ENCODE measurements at places on chromosomes 2 and 18.
A peak's percentile ranks its signal among the peaks of the same experiment; 100 is the strongest.

DNA sequence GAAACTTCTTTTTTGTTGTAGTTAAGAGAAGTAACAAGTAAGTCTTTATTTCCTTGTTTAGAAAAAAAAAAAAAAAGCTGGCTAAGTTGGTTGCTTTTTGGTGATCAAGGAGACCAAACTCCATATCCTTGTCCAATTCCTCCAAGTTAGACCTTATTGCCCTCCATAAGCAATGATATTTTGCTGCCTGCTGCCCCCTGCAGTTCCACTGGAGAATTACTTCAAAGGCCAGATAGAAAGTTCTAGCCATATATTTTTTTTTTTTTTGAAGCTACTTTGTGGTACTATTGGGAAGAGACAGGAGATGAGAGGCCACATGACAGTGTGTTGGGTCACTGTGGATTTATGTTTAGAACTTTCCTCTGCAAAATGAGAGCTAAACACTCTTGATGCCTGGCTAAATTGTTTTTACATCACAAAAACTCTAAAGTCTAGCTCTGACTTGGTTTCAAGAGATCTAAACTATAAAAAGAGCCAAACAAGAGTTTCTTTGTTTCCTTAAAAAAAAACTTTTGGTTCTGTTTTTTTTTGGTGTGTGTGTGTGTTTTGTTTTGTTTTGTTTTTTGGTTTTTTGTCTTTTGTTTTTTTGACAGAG lies 80.7 kb upstream of the RASGRP3 start:
- no peak overlapping the region for H3K27ac ChIP-seq
- no peaks in the 10 kb centered on the region for H3K27me3 ChIP-seq
- H3K4me3 ChIP-seq, result no peak overlapping the region

- H3K4me3 ChIP-seq, result no peak overlapping the region
- no peaks in the 10 kb centered on the region for H3K27me3 ChIP-seq
- no peak for DNase-seq
Measured at GRCh38 chr18:73985855-73986625, 161.6 kb downstream of the FBXO15 start.

- no peaks in the 10 kb centered on the region for H3K36me3 ChIP-seq
- H3K4me3 ChIP-seq, result no peak overlapping the region
- no peak for DNase-seq
- no peak overlapping the region for H3K27ac ChIP-seq
- H3K4me1 ChIP-seq, result no peaks in the 10 kb centered on the region
Measured at GRCh38 chr2:63792530-63792929, 49.2 kb upstream of the UGP2 start.

GRCh38 chr2:149167001-149167780 lies 128.7 kb downstream of the LYPD6B start:
- H3K27me3 ChIP-seq, result no peaks in the 10 kb centered on the region
- H3K36me3 ChIP-seq, result no peaks in the 10 kb centered on the region
- no peak overlapping the region for H3K4me3 ChIP-seq
- DNase-seq, result no peak

- no peaks in the 10 kb centered on the region for H3K4me1 ChIP-seq
- no peak for DNase-seq
- H3K36me3 ChIP-seq, result no peaks in the 10 kb centered on the region
Measured at GRCh38 chr18:45169610-45170009, 445.7 kb upstream of the SLC14A2 start.

GRCh38 chr2:233350708-233351107 lies 3.6 kb upstream of the DGKD start:
- DNase-seq, result no peak
- no peaks in the 10 kb centered on the region for H3K27me3 ChIP-seq
- H3K4me1 ChIP-seq, result peaks cover 25% of the 10 kb centered on the region

DNA sequence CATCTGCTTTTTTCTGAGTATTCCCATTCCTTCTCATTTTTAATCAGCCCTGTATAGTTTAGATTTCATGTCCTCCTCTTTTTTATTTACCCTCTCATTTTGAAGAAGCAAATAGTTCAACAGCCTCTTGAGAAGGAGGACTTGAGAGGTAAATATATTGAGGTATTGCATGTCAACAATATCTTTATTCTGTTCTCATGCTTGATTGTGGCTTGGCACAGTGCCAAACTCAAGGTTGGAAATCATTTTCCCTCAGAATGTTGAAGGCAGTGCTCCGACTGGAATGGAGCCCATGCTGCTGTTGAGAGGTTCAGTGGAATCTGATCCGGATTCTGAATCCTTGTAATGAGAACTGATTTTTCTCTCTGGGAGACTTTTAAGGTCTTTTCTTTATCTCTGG lies 31.0 kb upstream of the GALNT3 start:
- H3K36me3 ChIP-seq, result no peaks in the 10 kb centered on the region
- no peak for DNase-seq
- H3K4me3 ChIP-seq, result no peak overlapping the region
- no peaks in the 10 kb centered on the region for H3K4me1 ChIP-seq
- H3K27me3 ChIP-seq, result no peaks in the 10 kb centered on the region

- H3K4me3 ChIP-seq, result no peak overlapping the region
- H3K27ac ChIP-seq, result no peak overlapping the region
- H3K4me1 ChIP-seq, result peaks cover 4% of the 10 kb centered on the region
- H3K36me3 ChIP-seq, result no peaks in the 10 kb centered on the region
- DNase-seq, result no peak
Measured at GRCh38 chr2:97718051-97718882, 4.9 kb downstream of the ZAP70 start.

- H3K4me1 ChIP-seq, result no peaks in the 10 kb centered on the region
- H3K4me3 ChIP-seq, result no peak overlapping the region
- no peaks in the 10 kb centered on the region for H3K27me3 ChIP-seq
Measured at GRCh38 chr2:177830881-177831386, 241.6 kb downstream of the PDE11A start.

GRCh38 chr18:37235583-37235982 lies 330.0 kb downstream of the CELF4 start:
- no peaks in the 10 kb centered on the region for H3K36me3 ChIP-seq
- no peak for DNase-seq
- H3K27me3 ChIP-seq, result no peaks in the 10 kb centered on the region

- H3K27me3 ChIP-seq, result peaks cover 4% of the 10 kb centered on the region
- no peak for DNase-seq
- no peaks in the 10 kb centered on the region for H3K4me1 ChIP-seq
- H3K4me3 ChIP-seq, result peak overlapping the region; percentile 56
- peak overlapping the region; percentile 87 for H3K27ac ChIP-seq
Measured at GRCh38 chr18:62526098-62527025, 3.5 kb downstream of the ZCCHC2 start.

GRCh38 chr2:145411493-145411892 lies 891.6 kb upstream of the ZEB2 start:
- no peak overlapping the region for H3K4me3 ChIP-seq
- no peak overlapping the region for H3K27ac ChIP-seq
- no peaks in the 10 kb centered on the region for H3K4me1 ChIP-seq
- H3K27me3 ChIP-seq, result no peaks in the 10 kb centered on the region
- H3K36me3 ChIP-seq, result no peaks in the 10 kb centered on the region

DNA sequence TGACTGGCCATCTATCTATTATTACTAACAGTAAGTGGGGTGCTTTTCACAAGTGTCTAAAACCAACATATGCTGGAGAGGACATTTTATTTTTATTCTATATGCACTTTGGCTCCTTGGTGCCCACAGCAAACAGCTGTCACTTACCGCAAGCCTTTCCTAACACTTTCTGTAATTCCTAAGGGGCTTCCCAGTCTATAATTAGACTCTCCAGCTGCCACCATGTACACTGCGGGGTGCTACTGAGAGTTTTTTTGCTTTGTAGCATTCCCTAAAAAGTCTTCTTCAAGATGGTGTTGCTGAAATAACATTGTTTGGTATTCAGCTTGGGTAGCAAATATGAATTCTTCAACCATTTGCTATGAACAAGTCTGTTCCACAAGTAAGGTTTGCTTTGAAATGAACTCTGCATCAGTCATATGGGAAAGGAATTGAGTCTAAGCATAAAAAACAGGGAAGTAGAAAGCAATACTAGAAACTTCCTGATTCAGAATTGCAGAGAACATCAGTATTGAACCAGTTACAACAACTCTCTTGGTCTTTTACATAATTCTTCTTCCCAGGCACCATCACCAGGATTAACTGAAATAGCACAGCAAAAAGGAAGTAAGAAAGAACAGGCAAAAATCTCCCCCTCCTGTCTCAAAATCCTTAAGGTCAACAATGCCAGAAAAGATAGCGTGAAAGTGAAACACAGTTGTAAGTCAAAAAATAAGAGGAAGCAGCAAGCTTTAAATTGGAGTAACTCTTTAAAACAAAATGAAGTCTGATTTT lies 28.6 kb downstream of the EPB41L3 start:
- no peak overlapping the region for H3K4me3 ChIP-seq
- no peaks in the 10 kb centered on the region for H3K27me3 ChIP-seq
- H3K4me1 ChIP-seq, result no peaks in the 10 kb centered on the region
- H3K36me3 ChIP-seq, result no peaks in the 10 kb centered on the region
- no peak for DNase-seq

DNA sequence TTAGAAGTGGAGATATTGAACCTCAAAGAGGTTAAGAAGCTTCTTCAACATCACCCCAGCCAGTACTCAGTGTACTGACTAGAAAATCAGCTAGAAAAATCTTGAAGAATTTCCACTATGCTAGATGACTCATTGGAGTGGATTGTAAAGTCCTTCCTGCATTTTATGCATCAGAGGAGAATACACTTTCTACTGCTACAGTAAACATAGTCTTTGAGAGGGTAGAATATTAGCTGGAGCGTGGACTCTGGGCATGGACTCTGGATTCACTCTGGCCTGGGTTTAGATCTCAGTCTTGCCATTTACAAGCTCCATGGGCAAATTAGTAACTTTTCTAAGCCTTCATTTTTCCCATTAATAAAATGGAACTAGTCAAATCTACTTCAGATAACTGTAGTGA lies 215.9 kb downstream of the IRS1 start:
- no peak for DNase-seq
- H3K27ac ChIP-seq, result no peak overlapping the region
- no peaks in the 10 kb centered on the region for H3K27me3 ChIP-seq
- H3K36me3 ChIP-seq, result no peaks in the 10 kb centered on the region
- no peak overlapping the region for H3K4me3 ChIP-seq

DNA sequence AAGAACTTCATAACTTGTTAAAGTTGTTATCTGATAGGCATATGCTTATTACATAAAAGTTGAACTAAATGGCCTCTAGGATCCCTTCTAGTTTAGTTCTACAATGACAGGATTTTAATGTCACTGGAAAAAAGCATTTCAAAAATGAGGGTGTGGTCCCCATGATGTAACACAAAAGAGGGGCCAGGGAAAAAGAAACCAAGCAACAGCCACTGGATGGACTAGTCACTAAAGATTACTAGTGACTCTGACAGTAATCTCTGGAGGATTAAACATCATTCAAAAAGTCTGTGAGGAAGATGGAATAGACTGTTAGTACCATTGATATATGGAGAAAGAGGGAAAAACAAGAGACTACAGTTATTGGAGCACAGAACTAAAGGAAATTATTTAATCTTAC lies 22.6 kb downstream of the SEPTIN10 start:
- H3K27me3 ChIP-seq, result no peaks in the 10 kb centered on the region
- H3K36me3 ChIP-seq, result peaks cover 3% of the 10 kb centered on the region
- H3K4me1 ChIP-seq, result peaks cover 14% of the 10 kb centered on the region

- peaks cover 4% of the 10 kb centered on the region for H3K27me3 ChIP-seq
- H3K27ac ChIP-seq, result peak overlapping the region; percentile 96
- peaks cover 46% of the 10 kb centered on the region for H3K4me1 ChIP-seq
- DNase-seq, result peak; percentile 70
Measured at GRCh38 chr2:8676191-8676920, 5.5 kb upstream of the ID2 start.

GRCh38 chr2:191228333-191228732 lies 16.9 kb upstream of the MYO1B start:
- no peaks in the 10 kb centered on the region for H3K27me3 ChIP-seq
- H3K4me3 ChIP-seq, result no peak overlapping the region
- H3K36me3 ChIP-seq, result no peaks in the 10 kb centered on the region
- peaks cover 4% of the 10 kb centered on the region for H3K4me1 ChIP-seq

GRCh38 chr2:237280229-237280628 lies 133.7 kb downstream of the COL6A3 start:
- H3K27ac ChIP-seq, result no peak overlapping the region
- H3K4me1 ChIP-seq, result peaks cover 14% of the 10 kb centered on the region
- H3K27me3 ChIP-seq, result no peaks in the 10 kb centered on the region
- DNase-seq, result no peak

DNA sequence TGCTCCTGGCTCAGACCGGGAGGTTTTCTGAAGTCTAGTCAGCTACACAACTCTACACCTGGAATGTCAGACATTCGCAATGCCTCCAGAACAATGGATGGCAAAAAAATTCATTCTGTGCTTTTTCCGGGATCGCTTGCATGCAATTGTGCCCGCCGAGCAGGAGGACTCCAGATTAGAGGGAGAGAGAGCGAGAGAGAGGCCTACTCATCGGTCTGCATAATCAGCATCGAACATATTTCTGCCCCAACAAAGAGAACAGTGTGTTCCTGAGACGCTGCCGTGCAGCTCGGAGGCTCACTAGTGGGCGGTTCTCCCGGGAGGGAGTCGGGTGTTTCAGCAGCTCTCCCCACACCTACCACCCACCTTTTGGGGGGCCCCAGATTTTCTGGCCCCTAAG lies 117.1 kb downstream of the KLHL29 start:
- DNase-seq, result no peak
- H3K27me3 ChIP-seq, result no peaks in the 10 kb centered on the region

DNA sequence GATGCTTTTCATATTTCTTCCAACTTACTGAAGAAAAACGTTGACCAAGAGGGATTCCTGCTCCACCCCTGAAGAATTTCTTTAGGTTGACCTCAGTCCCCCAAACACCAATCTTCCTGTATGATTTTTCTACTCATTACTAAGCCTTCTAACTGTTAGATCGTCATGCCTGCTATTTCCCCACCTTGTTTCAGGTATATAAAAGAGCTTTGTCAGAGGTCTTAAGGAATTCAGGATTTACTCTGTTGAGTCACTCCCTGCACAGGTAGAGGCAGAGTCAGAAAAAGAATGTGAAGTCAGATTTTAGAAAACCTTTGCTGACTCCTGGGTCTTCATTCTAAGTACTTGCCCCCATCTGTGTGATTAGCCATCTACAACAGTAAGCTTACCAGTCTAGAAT lies 83.8 kb upstream of the NOSTRIN start:
- no peaks in the 10 kb centered on the region for H3K4me1 ChIP-seq
- no peaks in the 10 kb centered on the region for H3K27me3 ChIP-seq
- H3K27ac ChIP-seq, result no peak overlapping the region

DNA sequence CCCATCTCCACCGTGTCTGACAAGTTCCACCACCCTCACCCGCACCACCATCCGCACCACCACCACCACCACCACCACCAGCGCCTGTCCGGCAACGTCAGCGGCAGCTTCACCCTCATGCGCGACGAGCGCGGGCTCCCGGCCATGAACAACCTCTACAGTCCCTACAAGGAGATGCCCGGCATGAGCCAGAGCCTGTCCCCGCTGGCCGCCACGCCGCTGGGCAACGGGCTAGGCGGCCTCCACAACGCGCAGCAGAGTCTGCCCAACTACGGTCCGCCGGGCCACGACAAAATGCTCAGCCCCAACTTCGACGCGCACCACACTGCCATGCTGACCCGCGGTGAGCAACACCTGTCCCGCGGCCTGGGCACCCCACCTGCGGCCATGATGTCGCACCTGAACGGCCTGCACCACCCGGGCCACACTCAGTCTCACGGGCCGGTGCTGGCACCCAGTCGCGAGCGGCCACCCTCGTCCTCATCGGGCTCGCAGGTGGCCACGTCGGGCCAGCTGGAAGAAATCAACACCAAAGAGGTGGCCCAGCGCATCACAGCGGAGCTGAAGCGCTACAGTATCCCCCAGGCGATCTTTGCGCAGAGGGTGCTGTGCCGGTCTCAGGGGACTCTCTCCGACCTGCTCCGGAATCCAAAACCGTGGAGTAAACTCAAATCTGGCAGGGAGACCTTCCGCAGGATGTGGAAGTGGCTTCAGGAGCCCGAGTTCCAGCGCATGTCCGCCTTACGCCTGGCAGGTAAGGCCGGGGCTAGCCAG lies 1.2 kb downstream of the ONECUT2 start:
- H3K36me3 ChIP-seq, result peaks cover 6% of the 10 kb centered on the region
- DNase-seq, result peak; percentile 18
- H3K4me3 ChIP-seq, result peak overlapping the region; percentile 24
- H3K27ac ChIP-seq, result no peak overlapping the region
- peaks cover 67% of the 10 kb centered on the region for H3K4me1 ChIP-seq

Data from spinal cord (tissue), 10 donors.